ENCODE measurements at places on chromosomes 5 and 9.

GRCh38 chr5:172849606-172850453 lies 15.8 kb downstream of the ERGIC1 start:
- DNase-seq: no peak

GRCh38 chr5:172441262-172441751 lies 13.0 kb downstream of the SH3PXD2B start:
- DNase-seq: no peak

GRCh38 chr5:141513627-141514329 lies 24.9 kb downstream of the PCDHGC5 start:
- DNase-seq: no peak

- no peak for DNase-seq
Observed at GRCh38 chr5:54997081-54997480, 11.7 kb upstream of the ESM1 start.

GRCh38 chr5:8057769-8058168 lies 188.8 kb downstream of the MTRR start:
- DNase-seq: no peak

DNA sequence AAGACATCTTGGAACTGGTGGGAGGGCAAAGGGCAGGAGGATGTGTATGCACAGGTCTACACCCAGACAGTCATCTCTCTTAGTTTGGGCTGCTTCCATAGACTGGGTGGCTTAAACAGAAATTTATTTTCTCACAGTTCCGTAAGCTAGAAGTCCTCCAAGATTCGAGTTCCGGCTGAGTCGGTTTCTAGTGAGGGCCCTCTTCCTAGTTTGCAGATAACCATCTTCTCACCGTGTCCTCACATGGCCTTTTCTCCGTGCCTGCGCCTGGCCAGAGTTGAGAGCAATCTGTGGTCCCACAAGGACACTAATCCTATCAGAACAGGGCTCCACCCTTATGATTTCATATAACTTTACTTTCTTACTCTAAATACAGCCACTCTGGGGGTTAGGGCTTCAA lies 4.1 kb downstream of the SMIM32 start:
- no peak for DNase-seq
